H9 (cell line): ENCODE measurements at places on chromosomes 5 and 9.
A peak's percentile ranks its signal among the peaks of the same experiment; 100 is the strongest.

DNA sequence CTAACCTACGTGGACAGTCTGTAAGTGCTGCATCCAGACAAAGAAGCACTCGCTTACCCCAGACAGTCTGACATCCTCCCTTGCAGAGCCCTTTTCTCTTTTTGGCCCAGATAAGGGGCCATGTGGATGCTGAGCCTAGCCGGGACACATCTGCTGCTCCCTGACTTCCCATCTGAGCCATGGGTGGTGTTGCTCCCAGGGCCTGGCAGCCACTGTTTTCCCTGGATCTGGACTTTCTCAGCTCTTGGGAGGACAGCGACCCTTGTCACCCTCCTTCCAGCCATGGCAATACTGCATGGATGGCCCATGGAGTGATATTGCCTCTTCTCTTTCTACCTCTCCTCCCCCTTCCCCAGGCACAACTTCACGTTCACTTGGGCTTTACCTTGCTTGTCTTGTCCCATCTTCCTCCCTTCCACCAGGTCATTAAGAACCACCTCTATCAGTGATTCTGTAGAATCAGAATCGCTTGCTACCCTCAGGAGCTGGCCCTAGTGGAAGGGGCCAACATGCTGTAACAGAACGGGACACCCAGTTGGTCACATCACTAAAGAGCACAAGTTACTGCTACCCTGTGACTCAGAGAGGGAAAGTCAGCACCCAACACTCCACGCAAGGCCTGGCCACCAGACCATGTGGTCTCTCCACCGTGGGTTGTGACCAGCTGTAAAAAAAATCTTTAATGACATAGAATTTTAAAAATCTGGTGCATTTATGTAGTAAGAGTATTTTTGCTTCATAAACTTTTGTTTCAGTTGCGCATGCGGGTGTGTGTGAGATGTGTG, 4.4 kb downstream of the NEURL1B start:
- DNase-seq = no peak

DNA sequence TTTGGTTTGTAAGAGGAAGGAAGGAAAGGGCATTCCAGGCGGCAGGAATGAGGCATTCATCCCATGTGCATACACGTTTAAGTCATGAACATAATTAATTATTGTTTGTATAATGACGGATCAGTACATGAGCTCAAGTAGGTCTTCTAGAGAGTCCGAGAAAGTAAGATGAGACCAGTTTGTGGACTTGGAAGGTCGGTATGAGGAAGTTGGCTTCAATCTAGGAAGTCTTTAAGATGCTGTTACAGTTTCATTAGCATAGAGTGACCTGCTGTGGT, 2.1 kb downstream of the GTF3C4 start:
- no peak for DNase-seq

DNA sequence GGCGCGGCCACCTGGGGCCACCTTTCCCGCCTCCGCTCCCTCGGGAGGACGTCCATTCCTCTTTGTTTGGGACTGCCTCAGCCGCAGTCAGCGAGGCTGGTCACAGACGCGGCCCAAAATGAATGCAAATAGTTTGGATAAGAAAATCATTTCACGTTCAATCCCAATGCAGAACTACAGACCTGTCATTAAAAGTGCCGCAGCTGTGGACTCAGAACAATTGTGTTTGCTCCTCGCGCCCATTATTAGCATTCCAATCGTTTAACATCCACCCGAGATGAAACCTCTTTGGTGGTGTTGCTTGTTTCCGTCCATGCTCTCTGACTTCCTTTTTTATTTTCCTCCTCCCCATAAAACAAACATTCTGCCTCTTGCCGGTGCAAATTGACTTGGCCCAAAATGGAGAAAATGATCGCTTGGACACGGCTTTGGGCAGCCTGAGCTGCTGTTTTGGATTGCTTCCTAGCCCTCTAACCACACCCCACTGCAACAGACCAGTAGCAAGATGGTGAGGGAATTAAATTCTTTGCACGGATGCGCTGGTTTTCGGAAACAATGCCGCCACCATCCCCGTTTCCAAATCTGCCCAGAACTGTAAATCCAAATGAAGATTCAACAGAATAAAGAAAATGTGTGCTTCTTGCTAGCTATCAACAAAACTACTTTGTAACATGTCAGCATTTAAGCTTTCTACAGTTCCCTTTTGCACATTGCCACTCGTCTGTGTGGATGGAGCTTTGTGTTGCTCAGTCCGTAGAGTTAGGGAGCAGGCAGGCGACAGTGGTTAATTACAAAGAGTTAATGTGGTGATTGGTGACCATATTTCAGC, 784 bp downstream of the NLN start:
- DNase-seq = peak; percentile 55

DNA sequence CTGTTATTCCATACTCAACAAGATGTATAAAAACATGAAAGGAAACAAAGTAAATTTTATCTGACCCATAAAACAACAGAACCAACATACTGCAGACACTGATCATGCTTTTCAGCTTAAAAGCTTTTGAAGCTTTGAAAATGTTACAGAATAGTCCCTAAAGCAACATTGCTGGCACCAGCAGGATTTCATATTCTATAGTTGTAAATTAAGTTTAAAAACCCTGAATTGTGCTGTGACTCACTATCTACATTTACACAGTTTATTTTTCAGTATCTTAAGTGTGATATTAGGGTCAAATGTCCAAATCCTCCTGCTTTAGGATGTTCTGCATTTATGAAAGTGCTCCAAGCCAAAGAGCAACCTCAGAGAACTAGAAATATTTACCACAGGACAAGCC, 59.9 kb downstream of the ZFR start:
- DNase-seq = no peak

DNA sequence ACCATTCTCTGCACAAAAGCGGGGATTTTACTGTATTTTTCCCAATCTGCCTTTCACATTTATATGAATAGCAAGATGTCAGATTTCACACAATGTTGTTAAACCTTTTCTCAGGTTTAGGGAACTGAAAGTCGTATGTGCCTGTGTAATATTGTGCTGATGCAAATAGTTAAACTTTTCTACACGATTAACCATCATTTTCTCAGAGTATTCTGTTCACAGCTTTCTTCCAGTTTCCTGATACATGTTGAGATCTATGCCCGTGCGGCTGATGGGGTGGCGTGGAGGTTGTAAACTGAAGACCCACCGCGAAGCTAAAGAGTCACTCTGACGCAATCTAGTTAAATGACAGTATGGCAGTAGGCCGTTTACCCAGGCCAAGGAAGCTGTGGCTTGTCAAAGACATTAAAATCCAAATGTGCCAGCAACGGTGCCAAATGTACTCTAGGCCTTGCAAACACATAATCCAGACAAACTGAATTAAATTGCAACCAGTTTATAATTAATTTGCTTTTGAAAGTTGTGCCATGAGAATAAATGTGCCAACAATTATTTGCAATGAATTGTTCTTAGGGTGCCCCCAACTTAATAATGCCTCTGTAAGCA, 145.7 kb downstream of the EBF1 start:
- DNase-seq = no peak

DNA sequence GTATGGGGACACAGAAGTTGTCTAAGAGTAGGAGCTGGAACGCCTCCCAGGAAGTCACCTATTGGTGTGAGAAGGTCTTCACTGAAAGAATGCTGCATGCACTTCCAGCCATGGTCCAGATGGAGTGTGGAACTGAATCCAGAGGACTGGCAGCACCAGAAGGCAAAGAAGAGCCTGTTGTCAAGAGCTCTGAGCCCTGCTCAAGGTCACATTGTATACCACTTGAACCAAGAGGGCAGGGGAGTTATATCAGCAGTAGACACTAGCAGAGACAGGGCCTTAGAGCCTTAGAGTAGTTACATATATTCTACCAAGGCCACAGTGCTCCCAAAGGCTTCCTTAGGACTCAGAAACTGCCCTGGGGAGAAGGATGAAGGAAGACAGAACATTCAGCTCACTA, 130.8 kb upstream of the POC5 start:
- no peak for DNase-seq

DNA sequence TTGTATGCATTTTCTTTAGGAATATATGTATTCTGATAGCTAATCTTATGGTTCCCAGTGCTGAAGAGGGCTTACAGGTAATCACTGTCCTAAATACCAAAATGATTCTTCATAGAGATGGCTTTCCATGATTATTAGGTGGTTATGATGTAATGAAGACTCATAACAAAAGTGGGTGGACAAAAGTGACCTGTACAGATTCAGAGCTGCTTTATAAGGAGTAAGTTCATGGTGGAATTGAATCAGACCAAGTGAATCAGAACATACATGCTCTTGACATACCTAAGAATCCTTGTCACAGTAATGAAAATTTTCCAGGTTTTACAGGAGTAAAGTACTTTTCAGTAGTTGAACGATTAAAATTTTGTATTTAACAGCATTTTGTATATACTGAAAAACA, 105.6 kb downstream of the NIPBL start:
- DNase-seq = no peak

DNA sequence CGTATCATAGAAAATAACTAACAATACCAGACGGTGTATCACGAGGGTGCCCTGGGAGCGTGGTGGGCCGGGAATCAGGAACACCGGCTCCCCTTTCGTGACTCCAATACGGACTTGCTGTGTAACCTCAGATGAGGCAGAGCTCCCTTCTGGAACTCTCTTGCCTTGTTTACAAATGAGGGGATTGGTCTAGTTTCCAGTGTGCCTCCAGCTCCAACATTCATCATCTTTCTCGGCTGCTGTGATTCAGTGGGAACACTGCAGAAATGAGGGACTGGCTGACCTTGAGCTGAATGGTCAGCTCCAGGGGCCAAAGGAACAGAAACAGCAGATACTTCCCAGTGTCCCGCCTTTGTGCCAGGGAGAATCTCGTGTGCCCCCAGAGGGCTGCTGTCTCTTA, 22.6 kb upstream of the TGFBI start:
- no peak for DNase-seq

DNA sequence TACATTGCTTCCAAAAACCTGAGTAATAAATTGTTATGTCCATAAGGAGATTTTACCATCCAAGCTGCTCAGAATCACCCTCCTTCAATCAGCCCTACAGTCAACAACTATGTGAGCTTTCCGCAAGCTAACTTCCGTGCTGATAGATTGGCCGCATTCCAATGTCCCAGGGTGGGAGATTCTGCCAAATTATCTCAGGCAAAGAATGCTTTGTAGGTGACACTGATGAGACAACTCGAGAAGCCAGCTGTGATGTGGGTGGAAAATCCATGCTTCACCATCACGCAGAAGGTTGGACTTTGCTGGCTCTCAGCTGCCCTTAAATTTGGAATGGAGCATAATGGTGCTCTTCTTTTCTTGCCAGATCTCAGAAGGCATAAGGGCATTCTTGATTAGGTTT, 44.9 kb upstream of the HCN1 start:
- DNase-seq = peak; percentile 31

- DNase-seq = no peak
Measured at GRCh38 chr9:129236441-129237145, 58.5 kb upstream of the IER5L start.

DNA sequence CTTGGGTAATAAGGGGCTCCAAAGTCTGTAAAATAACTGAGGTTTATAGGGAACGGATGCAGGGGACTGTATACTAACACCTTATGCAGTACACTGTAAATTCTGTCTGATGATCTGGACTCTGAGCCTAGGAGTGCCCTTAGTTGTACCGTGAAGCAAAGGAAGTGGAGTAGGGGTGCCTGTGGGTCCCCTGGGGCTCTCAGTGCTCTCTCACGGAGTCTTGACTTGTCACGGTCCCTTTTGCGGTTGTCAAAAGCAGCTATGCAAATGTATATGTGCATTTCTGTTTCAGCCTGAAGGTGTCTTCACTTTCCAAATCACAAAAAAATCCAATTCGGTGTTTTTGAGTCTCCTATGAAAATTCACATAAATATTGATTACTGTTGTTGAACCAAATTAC, 17.8 kb downstream of the DMRT1 start:
- DNase-seq = no peak

DNA sequence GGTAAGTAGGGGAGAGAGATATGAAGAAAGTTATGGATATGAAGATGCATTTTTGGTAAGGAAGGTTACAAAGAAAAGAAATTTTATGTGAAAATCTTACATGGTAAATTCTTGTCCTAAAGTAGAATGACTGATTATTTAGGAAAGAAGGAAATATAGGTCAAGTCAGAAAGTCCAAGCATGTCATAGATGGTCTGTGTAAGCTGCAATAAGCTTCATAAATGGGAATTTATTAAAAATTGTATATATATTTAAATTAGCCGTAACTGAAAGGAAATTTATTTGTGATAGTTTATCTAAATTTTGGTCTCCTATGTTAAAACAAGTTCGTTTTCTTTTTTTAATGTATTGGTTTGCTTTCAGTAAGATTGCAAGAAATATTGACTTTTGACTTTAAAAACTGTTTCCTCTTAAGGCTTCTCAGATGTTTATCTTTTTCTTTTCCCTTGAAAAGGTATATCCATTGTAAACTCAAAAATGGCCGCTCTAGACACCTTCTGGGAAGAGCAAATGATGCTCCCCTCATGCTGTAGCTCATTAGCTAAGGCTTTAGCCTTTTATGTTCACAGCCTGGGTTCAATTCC, 46.8 kb upstream of the HAPLN1 start:
- no peak for DNase-seq

- DNase-seq = peak; percentile 19
Measured at GRCh38 chr5:179237770-179238627, 107.3 kb downstream of the ADAMTS2 start.

DNA sequence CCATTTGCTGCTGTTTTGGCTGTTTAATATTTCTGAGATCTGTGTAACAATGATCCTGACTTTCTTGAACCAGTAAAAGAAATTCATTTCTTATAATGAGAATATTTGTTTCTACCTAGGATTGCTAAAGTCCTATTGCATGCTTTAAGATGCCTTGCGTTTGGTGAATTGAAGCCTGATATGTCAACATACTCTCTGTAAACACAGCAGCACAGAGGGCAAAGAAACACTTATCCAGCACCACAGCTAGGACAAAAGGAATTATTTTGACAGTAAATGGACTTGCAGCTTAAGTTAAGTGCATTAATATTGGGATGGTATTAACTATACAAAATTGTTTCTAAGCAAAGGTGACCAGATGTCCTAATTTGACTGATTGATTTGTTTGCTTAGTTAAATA, 2031.2 kb upstream of the CDH6 start:
- DNase-seq = no peak

GRCh38 chr5:79699763-79700400, 10.2 kb downstream of the CMYA5 start:
- DNase-seq = no peak
